ENCODE measurements at places on chromosomes 4 and X.

GRCh38 chr4:26731351-26732035, 129.1 kb upstream of the STIM2 start:
- no peak for DNase-seq

- no peak for DNase-seq
Observed at GRCh38 chr4:78337244-78338020, 214.1 kb upstream of the ANXA3 start.

DNA sequence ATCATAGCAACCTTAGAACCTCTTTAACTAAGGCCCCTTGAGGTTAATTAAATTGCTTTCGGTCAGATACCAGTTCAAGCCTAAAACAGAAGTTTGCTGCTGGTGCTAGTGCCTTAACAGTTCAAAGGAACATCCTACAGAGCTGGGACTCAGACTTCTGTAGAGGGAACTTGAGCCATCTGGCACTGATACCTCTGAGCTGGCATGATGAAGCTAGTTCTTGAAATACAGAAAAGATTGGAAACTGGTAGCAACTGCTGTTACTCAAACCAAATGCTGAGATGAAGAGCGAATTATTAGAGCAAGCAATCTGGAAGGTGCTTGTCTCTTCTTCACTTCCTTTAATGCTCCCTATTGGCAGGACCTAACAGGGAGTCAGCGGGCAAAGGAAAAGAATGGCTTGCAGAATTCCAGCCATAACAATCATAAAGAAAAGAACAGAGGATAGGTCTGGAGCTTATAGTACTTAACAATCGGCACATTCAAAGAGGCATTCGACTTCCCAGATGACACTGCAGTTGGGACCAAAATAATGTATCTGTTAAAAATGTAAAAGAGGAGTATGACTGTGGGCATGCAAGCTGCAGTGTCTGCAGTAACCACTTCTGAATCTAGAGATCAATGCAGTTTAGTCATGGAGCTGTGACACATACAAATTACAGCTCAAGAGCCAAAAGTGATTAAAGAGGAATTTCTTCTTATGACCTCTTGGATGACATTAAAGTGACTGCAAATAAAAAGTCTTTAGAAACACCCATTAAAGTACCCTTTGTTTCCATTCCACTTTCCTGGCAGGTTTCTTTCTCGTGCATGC, 298.9 kb downstream of the PDGFC start:
- no peak for DNase-seq

DNA sequence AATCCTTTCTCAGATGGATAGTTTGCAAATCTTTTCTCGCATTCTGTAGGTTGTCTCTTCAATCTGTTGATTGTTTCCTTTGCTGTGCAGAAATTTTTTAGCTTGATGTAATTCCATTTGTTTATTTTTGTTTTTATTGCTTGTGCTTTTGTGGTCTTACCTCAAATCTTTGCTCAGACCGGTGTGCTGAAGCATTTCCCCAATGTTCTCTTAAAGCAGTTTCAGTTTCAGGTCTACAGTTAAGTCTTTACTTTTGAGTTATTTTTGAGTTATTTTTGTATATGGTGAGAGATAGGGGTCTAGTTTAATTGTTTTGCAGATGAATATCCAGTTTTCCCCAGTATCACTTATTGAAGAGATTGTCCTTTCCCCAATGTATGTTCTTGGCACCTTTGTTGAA, 18.2 kb upstream of the SLC25A14 start:
- DNase-seq, result no peak

GRCh38 chrX:45850775-45851433, 650.2 kb upstream of the DIPK2B start:
- no peak for DNase-seq

GRCh38 chr4:74671080-74671698, 123.1 kb downstream of the BTC start:
- DNase-seq, result peak; percentile 54

DNA sequence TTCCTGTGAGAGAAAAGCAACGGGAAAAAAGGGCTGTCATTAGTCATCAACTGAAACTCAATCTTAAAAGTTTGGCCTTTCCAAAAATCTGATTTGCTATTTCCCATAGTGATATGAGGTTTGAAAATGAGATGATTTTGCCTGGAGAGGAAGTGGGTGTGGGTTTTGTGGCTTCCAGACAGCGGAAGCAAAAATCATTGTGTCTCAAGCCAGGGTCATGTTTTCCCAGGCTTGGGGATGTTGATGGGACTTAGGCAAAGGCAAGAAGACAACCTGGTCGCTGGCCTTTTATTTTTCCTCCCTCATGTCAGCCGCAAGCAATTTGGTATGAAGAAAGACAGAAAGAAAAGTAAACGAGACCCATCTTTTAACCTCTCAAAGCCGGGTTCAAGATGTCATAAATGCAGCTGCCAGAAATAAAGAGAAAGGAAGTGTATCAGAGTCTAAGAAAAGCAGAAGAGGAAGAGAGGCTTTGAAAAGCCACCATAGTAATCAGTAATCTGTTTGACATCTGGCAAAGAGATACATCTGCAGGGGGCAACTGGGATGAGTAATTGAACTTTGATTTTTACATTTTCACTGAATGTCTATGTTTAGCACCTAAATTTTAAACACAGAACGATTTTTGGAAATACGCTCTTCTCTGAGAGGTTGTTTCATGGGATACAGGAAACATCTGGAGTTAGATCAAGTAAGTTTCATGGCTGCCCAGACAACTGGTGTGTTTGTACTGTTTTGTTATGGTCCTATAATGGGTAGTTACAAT, 521.6 kb upstream of the SLIT2 start:
- DNase-seq, result no peak

DNA sequence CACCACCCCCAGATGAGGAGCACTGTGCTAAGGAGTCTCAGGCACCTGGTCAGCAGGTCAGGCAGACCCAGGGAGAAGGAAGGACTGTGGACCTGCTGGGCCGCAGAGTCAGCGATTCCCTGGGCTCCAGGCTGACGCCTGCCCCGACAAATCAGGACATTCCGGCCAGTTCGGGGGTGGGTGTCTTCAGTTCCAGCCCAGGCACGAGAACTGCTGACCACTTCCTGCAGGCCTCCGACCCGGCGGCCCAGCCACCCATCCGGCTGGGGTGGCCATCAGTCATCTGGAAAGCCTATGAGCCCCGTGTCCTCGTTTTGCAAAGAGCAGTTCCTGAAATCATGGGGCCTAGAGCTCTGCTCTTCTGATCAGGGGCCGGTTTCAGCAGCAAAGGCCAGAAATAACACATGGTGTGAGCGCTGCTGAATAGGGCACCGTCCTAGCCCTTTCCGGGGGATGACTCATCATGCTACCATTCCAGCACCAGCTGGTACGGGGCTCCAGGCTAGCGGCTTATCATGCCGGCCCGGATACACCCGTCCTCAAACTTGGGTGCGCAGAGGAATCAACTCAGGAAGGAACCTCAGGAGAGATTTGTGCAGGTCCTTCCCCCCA, 7.8 kb upstream of the SH3TC1 start:
- peak; percentile 38 for DNase-seq

DNA sequence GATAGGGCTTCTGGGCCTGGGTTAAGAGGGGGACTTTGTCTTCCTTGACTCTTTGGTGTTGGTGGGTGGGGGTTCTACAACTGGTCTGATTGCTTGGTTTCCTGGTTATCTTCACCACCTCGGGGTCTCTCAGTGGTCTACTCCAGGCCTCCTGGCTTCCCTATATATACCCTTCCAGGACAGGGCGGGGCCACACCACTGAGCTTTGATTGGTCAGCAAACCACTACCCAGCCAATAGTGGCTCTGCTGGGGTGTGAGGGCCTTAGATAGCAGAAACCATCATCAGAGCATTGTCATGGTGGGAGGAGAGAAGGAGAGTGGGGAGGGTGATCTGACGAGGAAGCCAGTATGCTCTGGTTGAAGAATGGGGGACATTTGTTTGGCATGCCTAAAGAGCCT, 14.4 kb upstream of the MAGEA1 start:
- no peak for DNase-seq

GRCh38 chr4:33837043-33837838, 2407.1 kb downstream of the ARAP2 start:
- no peak for DNase-seq

- no peak for DNase-seq
Observed at GRCh38 chrX:14489437-14489836, 39.9 kb upstream of the GLRA2 start.

- peak; percentile 72 for DNase-seq
Observed at GRCh38 chr4:23135792-23136645, 443.3 kb downstream of the GBA3 start.

GRCh38 chrX:97563531-97564133, 679.9 kb downstream of the RPA4 start:
- DNase-seq, result peak; percentile 54
